Adrenal gland (tissue), 19 donors: ENCODE measurements at places on chromosomes 5 and 9. TPM values are rescaled to one million over a fixed set of nuclear protein-coding genes. Genes with fewer than 3 reads are reported as not detected.

GRCh38 chr5:135514116-135514515 is 21.6 kb downstream of the NEUROG1 start:
- no peak for DNase-seq
- H3K36me3 ChIP-seq: no peaks in the 10 kb centered on the region
- no peak overlapping the region for H3K27ac ChIP-seq
- no peaks in the 10 kb centered on the region for H3K4me1 ChIP-seq

DNA sequence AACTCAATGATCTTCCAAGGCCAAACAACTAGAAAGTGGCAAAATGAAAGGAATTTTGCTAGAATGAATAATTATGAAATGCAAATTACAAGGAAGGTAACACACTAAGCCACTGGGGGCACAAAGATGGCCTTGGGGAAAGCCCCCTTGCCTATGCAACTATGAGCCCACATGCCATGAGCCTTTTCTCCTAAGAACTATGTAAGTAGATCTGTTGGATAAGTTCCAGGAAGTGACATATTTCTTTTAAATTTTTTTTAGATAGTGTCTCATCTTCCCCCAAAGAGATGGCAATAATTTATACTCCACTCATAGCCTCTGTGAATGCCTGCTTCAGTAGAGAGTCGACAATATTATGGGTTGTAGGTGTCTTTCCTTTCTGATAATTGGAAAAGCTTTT is 257.8 kb downstream of the AUH start:
- no peaks in the 10 kb centered on the region for H3K4me1 ChIP-seq
- no peak for DNase-seq
- H3K27ac ChIP-seq: no peak overlapping the region
- no peaks in the 10 kb centered on the region for H3K36me3 ChIP-seq
- no peak overlapping the region for H3K4me3 ChIP-seq
- H3K27me3 ChIP-seq: no peaks in the 10 kb centered on the region

GRCh38 chr9:107992271-107992670 is 502.7 kb upstream of the KLF4 start:
- no peak for DNase-seq
- H3K27ac ChIP-seq: no peak overlapping the region
- no peaks in the 10 kb centered on the region for H3K27me3 ChIP-seq
- H3K4me1 ChIP-seq: no peaks in the 10 kb centered on the region
- no peak overlapping the region for H3K4me3 ChIP-seq

DNA sequence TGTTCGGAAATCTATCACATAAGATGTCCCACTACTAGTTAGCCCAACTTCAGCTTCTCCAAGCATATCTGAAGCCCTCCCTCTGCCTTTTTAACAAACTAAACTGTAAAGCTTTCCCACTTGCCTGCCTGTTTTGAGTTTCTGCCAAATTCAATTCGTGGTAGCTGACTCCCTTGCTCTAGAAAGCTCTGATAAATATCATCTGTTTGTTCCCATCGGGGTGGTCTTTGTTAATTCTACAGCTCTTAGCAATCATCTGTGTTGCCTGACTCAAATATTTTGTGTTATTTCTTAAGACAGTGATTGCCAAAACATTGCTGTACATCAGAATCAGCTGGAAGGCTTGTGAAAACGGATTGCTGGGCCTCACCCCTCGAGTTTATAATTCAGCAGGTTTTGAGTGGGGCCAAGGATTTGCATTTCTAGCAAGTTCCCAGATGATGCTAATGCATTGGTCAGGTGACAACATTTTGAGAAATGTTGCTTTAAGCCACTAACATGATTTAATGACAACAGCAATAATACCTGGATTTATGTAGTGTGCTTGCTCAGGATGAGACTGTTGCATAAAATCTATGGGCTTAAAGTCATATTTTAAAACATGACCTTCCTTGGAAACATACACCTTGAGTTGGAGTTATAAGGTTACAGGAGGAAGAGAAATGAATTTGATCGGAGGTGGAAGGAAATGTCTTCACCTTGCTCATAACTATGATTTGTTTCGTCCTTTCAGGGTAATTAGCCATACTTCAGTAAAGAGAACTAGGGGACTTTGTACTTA is 631.9 kb downstream of the PSAT1 start:
- H3K27ac ChIP-seq: no peak overlapping the region
- no peaks in the 10 kb centered on the region for H3K36me3 ChIP-seq
- H3K4me3 ChIP-seq: no peak overlapping the region

DNA sequence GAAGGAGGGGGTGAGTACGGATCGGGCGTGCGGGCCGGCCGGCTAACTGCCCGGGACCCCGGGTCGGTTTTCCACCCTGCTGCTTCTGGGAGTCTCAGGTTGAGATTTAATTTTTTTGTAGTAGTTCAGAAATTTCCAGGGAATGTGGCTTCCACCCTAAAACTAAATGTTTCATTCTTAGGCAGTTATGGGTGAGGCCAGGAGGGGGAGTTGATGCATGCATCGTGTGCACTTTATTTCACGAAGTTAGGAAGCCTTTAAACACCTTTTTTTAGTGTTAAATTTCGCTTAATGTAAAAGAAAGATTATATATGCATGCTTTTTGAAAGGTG is 905 bp downstream of the CDK9 start:
- peak overlapping the region; percentile 86 for H3K27ac ChIP-seq
- no peak for DNase-seq
- H3K27me3 ChIP-seq: no peaks in the 10 kb centered on the region
- H3K4me1 ChIP-seq: peaks cover 52% of the 10 kb centered on the region

KCNN2 gene
- 27.3 TPM for total RNA-seq

IL4 gene
- not detected for total RNA-seq

NR5A1 gene
- 198 TPM for total RNA-seq

SPATA31A3 gene
- not detected for total RNA-seq

HDHD3 gene
- 134 TPM for total RNA-seq

SLC6A3 gene
- not detected for total RNA-seq

GARIN3 gene
- not detected for total RNA-seq
